ENCODE measurements at places on chromosomes 6 and 20. TPM values are rescaled to one million over a fixed set of nuclear protein-coding genes. Genes with fewer than 3 reads are reported as not detected.

The CST2 gene
- 0.56 TPM for total RNA-seq

The SMIM28 gene
- not detected for total RNA-seq

The RALY gene
- 148 TPM for total RNA-seq

The DEFB124 gene
- total RNA-seq, result not detected

DNA sequence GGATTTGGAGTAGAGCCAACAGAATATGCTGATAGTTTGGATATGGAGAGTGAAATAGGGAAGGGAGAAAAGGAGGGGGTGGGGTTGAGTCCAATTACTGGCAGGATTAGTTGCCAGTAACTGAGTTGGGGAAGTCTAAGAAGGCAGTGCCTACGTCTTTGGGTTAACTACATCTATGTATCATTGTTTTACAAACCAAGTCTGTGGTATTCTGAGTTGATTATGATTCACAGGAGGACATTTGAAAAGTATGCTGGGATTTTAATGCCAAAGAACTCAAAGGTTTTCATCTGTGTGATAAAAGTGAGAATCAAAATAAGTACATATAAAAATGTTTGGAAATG lies 14.7 kb downstream of the DSE start:
- no peak for DNase-seq

DNA sequence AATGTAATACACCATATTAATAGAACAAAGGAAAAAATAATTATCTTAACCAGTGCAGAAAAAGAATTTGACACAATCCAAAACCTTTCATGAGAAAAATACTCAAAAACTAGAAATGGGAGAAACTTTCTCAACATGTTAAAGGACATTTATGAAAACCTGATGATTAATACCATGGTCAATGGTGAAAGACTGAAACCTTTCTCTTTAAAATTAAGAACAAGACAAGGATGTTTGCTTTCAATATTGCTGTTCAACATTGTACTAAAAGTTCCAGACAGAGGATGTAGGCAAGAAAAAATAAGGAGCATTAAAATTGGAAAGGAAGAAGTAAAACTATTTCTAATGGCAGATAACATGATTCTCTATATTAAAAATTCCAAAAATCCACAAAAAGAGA lies 981.3 kb upstream of the FLRT3 start:
- DNase-seq, result no peak

DNA sequence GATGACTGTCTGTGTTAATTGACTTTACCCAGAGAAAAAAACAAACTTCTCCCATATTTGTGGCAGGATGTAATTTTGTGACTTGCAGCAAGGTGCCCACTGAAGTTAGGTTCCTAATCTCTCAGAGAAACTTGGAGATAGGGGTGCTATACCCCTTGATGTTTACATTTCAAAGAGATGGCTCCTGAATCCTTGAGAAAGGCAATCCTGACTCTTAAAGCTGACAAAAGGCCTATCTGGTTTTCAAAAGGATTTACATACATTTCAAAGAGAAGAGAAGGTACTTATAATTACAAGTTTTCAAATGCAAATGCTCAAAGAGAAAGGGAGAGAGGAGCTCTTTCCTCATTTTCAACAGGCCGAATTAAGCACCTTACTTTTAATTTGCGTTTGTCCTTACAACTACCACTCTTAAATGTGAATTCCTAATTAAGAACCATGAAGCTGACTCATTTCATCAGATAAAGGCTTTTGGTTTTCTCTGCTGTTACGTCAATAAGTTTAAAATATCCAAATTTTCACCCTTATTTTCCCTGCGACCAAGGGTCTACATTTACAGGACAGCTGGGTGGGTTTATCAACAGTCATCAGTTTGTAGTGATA lies 711.8 kb upstream of the MAP3K7 start:
- no peak for DNase-seq

GRCh38 chr6:91276315-91276714 lies 689.4 kb upstream of the MAP3K7 start:
- no peak for DNase-seq

DNA sequence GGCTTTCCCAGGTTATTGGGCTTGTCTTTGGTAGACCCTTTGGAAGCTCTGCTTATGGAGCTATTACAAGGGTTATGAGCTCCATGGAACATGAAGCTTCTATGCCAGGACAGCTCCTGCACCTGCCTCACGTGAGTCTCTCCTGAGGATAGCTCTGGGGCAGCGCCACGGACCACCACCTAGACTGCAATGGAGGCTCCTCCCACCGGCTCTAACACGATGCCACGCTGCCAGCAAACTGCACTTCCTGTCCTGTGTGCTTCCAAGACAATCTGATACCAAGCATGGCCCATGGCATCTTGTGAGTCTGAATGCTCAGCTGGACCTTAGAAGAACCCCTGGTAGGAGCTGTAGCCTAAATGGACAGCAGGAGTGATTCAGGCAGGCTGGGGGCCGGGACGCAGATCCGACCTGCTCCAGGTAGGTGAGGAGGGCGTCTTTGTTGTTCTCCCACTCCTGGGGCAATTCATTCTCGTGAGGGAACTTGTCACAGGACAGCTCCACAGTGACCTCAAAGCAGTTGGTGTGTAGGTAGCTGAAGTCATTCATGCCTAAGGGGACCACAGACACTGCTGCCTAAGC lies 5.5 kb downstream of the CPXM1 start:
- DNase-seq, result no peak

DNA sequence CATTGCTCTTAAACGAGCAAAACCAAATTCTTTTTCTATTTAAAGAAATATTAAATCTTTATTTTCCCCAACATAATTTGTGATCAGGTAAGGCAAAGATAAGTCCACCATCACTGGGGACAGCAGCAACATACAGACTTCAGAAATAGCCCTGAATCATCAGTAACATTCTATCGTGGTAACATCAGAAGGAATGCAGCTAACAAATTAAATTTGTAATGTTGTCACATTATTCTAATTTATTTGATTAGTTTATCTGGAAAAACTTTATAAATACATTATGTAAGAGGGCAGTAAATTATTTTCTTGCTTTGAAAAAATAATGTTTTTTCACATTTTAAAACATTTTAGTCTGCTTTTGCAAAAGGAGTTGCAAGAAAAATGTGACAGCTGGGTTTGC lies 53.6 kb upstream of the BCLAF1 start:
- DNase-seq, result no peak

- no peak for DNase-seq
These were observed at the start of gene TLDC2 for GRCh38 chr20:36875702-36876472. TLDC2 (plus strand) TSS chr20:36876138; CDS start chr20:36876175, 37 bp downstream.

- DNase-seq, result no peak
These were observed 20.6 kb downstream of the SLC17A9 start for GRCh38 chr20:62972845-62973745.

DNA sequence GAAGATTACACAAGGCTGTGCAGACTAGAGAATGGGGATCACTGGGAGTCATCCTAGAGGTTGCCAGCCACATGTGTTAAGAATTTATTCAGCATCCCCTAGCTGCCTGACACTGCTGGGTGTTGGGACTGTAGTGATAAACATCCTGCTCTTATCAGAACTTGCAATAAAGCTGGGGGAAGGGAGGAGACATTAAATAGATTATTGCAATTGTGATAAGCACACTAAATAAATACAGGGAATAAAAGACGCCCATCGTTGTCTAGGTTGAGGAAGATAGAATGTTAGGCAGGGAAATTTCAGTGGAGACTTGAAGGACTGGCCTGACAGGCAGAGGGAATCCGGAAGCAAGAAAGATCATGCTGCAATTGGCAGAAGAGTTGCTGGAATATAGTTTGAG lies 33.2 kb upstream of the TRAM2 start:
- DNase-seq, result no peak

DNA sequence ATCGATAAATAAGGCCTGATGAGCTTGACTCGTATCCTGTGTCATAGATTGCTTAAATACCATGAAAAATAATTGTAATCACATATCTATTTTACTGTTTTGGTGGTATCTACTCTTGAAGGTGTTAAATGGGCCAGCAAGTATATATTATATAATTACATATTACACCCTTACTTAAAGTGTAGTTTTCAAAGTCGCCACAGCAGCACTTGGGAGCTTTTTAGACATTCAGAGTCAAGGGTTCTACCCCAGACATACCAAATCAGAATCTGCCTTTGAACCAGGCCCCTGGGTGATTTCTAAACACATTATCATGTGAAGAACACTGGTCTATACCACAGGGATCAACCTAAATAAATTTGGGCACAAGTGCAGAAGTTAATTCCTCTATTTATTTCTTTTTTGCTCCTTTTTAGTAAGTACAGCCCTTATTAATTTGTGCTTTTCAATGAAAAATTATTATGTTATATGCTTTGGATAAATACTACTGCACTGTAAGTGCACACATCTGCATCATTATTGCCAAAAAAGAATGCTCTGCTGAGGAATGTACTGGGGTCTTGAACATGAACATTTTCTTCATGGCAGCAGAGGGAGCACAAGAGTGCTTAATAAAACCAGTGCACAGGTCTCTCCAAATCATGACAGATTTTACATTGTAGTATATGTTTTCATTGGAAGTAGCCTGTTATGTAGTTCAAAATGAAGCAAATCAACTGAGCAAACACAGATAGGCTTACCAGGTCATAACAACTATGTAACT lies 3.1 kb upstream of the ATXN1 start:
- DNase-seq, result no peak

GRCh38 chr6:142872376-142872775 lies 72.6 kb downstream of the HIVEP2 start:
- DNase-seq, result no peak

DNA sequence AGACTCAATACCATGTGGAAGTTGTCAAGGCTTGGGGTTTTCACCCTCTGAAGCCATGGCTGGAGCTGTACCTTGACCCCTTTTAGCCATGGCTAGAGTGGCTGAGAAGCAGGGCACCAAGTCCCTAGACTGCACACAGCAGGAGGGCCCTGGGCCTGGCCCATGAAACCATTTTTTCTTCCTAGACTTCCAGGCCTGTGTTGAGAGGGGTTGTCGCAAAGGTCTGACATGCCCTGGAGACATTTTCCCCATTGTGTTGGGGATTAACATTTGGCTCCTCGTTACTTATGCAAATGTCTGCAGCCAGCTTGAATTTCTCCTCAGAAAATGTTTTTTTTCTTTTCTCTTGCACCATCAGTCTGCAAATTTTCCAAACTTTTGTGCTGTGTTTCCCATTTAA lies 196.4 kb downstream of the SLC16A10 start:
- DNase-seq, result no peak

DNA sequence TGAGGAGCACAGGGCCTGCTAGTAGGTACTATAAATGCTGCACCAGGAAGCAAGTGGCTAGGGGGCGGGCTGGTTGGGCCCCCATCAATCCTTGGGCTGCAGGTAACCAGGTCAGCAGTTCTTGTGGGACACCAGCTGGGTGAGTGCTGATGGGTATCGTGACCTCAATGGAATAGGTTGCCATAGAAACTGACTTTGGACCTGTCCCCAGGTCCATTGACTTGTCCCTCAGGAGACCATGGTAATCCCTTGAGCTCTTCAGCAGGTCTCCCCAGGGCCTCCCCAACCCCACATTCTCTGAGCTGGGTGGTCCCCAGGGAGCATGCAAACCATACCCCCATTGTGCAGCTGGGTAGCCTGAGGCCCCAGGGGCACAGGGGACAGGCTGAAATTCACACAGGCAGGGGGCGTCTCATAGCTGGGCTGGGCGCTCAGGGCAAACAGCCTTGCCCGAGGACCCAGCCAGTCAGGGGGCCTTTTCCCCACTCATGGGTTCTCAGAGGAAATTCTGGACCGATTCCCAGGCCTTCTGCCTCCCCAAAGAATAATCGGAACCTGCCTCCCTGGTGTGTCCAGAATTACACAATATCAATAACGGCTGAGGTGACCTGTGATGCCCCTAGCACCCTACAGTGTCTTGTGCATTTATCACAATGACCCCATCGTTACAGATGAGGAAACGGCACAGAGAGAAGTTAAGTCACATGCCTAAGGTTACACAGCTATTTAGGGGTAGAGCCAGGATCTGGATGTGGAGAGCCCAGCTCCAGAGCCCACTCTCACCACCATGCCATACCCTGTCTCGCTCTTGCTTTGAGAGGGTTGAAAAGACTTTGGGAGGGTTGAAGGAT lies 35.9 kb downstream of the SRC start:
- no peak for DNase-seq

DNA sequence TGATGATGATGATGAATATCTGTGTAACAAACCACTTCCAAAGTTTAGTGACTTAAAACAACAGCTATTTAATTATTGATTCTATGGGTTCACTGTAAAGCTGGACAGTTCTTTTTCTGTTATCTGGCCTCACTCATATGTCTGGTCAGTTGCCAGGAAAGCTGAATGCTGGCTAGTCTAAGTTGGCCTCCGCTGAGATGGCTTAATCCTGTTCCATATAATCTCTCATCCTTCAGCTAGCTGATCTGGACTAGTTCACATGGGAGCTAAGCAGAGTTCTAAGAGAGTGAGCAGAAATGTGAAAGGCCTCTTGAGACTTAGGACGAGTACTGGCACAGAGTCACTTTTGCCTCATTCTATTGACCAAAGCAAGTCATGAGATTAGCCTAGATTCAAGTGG lies 334.7 kb upstream of the FLRT3 start:
- DNase-seq, result no peak

DNA sequence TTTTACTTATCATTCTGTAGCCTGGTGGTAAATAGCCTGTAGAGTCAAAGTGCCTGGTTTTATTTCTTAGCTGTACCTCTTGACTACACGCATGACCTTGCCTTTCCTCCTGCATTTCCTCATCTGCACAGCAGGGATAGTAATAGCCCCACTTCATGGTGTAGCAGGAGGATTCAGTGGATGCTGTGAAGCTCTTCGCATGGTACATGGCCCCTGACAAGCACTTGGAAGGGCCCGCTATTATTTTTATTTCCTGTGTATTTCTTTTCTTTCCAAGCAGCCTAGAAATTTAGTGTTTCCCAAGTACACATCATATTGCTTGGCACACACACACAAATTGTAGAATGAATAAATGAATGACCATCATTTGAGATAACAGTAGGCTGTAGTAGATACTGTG lies 547.2 kb downstream of the CDH26 start:
- DNase-seq, result no peak

DNA sequence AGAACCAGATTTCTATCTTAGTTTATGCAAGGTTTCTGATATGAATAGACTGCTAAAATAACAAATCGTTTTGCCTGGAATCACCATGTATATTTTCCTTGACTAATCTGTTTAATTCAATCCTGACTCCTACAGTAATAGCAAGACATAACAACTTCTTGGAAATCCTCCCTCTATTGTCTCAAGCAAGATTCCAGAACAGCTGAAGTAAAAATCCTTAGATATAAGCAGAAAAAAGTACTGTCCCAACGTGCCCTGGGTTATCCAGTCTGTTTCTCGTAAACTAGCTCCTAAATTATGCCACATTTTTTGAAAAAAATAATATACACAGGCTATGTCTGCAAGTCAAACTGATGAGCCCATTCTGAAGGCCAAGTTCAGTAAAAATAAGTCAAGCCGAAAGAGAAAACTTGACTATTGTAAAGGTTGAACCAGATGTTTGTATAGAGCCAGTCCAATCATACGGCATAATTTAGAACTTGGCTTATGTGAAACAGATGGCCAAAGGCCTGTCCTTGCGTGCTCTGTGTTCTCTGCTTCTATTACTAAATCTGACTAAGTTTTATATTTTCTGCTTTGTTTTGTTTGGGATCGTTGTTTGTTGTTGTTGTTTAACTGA lies 341.6 kb upstream of the NRSN1 start:
- no peak for DNase-seq
